ENCODE measurements at places on chromosomes 5 and 9. TPM values are rescaled to one million over a fixed set of nuclear protein-coding genes. Genes with fewer than 3 reads are reported as not detected.

BARHL1 gene
- not detected for total RNA-seq

NFIB gene
- 47.3 TPM for total RNA-seq

KIAA1958 gene
- 0.07 TPM for total RNA-seq

NEUROG1 gene
- not detected for total RNA-seq

DNA sequence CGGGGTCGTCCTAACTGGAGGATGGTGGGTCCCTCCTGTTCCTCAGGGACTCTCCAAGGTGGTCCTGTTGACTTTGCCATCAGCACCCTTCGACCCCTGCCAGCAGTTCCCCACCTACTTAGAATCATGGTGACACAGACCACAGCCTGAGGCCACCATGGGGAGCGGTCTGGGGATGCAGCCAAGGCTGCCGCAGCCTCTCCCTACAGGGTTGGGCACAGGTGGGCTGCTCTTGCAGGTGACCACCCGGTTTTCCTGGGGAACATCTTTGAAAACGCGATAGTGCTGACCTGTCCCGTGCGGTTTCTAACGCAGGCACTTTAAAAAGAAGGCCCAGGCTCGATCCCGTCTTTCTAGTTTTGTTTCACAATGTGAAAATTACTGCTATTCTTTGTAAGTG, 12.7 kb upstream of the CEL start:
- DNase-seq = no peak

GRCh38 chr5:94469894-94470329, 148.5 kb downstream of the KIAA0825 start:
- DNase-seq = no peak

- DNase-seq = no peak
Measured at GRCh38 chr5:94248175-94248875, 370.1 kb downstream of the KIAA0825 start.

DNA sequence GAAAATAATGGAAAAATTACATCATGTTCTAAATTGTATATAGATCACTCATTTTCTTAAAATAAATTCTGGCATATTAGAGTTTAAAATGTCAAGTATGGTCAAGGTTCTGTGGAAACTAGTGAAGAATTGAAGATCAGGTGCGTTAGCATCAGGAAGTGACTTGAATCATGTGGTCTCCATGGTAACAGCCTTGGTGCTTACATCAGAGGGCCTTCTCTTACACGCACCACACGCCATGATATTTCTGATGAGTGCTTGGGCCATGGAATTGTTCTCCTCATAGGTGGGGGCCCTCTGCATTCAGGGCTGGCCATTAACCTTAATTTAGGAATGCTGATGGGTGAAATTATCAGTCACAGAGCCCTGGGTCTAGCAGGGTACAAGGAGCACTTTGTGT, 288.1 kb upstream of the EFNA5 start:
- DNase-seq = no peak

- DNase-seq = no peak
Measured at GRCh38 chr9:92189782-92190535, 74.7 kb upstream of the SPTLC1 start.

DNA sequence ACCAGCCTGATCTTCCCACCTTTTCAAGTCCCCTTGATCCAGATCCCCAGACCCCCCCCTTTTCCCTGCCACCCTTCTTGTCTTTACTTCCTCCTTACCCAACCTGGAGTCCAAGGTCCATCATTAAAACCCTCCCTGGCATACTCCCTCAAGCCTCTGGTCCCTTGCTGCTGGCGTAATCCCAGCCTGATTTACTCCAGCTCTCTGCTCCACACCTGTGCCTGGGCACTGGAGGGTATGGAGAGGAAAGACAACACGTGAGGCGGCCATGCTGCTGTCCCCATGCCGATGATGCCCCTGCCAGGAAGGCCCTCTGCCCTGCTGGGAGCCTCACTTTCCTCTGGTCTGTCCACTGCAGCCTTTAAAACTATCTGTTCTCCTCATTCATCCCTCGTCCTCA, 5.1 kb downstream of the B4GALT7 start:
- DNase-seq = no peak

DNA sequence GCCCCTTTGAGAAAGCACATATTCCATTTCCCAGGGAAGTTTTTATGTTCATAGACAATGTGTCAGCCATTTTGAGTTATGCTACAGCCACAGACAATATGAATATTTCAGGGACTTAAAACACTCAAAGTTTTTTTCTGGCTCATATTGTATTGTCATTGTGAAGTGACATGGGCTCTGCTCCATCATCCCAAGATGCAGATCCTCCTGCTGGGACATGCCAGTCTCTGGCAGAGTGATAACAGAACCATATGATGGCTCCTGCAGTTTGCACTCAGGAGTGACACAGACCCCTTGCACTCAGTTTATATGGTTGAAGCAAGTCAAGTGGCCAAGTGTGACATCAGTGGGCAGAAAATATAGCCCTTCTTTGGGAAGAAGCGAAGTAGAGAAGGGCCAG, 498.4 kb upstream of the TUSC1 start:
- no peak for DNase-seq

- DNase-seq = no peak
Measured at GRCh38 chr9:121345070-121345469, 25.0 kb downstream of the STOM start.

GRCh38 chr9:34493972-34494535, 28.7 kb downstream of the ENHO start:
- peak; percentile 10 for DNase-seq

- no peak for DNase-seq
Measured at GRCh38 chr5:76682387-76682786, 33.5 kb upstream of the F2R start.

GRCh38 chr9:133306242-133307204, 29.5 kb downstream of the SURF6 start:
- DNase-seq = peak; percentile 13

- no peak for DNase-seq
Measured at GRCh38 chr5:96927008-96927407, 8.9 kb upstream of the LNPEP start.

GRCh38 chr5:6436715-6437331, 11.8 kb upstream of the UBE2QL1 start:
- DNase-seq = no peak
